NCI-H187 treated with DMSO at 0.1 percent for 48 hours (cell line): ENCODE measurements at places on chromosomes 3 and 15.

- DNase-seq = no peak
These were observed 2.5 kb upstream of the IRAK2 start for GRCh38 chr3:10162185-10162584.

DNA sequence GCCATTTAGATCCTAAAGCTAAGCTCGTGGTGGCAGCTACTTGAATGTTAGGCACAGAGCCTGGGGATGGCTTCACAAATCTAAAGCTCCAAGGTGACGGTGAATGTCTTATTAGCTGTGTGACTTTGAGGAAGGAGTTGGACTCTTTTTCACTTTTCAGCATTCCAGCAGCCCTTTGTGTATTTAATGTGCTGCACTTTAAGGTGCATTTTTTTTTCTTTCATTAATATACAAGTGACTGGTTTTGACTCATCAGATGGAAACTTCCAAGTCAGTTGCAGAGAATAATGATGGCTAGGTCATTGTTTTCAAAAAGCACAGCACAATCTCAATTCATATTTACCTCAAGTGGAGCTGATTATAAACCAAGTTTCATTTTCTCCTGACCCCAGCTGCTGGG is 55.8 kb downstream of the TMED3 start:
- DNase-seq = no peak

DNA sequence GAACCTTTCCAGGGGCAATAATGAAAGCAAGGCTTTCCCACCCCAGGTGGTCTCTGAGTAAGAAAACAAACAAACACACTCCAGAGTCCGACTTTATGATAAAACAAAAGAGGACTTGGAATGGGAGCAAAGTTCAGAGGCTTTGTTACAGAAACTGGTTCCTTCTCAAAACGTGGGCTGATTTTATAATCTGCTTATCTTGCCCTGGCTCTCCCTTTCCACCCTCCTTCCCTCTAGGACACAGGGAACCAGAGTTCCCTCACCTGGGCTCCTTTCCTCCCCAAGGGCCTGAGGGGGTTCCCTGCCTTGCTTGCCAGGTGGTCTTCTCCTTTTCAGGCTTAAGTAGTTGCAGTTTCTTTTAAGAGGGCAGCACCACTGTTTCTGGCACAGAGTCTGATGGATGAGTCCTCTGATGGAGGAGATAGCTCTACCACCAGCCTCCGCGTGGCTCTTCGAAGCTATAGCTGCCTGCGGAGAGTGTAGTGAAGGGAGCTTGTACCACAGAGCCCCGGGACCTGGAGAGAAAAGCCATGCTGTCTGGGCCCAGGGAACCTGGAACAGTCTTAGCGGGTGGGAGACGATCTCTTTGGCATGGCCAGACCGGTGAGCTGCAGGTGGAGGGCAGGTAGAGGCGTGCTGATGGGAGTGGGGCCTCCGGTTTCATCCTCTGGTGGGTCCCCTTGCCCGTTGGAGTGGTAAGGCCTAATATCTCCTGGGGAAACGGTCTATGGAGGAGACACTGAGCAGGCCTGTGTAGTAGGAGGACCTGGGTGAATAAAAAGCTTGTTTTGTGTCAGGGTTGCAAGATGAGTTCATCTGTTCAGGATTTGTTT is 68.7 kb downstream of the SMAD6 start:
- no peak for DNase-seq

GRCh38 chr3:156741935-156742334 is 67.5 kb downstream of the TIPARP start:
- no peak for DNase-seq

DNA sequence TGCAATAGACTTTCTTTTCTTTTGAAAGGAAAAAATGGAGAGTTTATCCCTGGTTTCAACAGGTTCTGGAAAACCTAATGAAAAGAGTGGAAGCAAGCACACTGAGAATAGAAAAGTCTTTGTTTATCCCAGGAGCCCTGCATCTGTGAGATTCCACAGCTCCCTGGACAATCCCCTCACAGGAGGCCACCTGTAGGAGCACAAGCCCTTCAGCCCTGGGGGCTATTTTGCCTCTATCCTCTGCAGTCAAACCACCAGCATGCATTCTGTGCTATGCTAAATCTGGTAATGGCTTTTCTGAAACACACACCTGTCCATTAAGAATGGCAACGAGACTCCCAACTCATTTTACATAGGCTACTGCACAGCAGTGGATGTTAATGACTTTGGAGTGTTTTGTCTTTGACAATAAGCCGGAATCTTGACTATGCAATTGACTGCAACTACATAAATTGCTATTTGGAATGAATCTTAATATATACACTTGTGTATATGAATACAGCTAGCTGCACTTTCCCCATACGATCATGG is 369.4 kb downstream of the NR2F2 start:
- peak; percentile 68 for DNase-seq

- peak; percentile 64 for DNase-seq
These were observed at the start of gene NEO1 for GRCh38 chr15:73051807-73052652. NEO1 (plus strand) TSS chr15:73052463; CDS start chr15:73052676, 213 bp downstream.

GRCh38 chr3:107850681-107851080 is 240.2 kb downstream of the CD47 start:
- DNase-seq = no peak

DNA sequence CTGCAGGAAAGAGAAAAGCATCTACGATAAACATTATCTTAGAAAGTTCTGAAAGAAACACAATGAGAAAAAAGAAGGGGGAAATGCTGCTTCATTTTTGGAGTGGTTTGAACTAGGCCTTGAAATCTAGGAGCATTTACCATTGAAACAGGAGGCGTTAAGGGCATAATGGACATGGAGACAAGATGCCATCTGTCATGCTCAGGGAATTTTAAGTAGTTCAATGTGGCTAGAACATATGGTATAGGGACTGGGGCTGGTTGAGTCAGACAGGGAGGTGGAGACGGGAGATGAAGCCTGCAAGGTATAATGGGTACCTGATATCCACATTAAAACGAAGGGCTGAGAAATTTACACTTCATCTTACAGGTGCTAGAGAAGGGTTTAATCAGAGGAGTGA is 10.4 kb upstream of the PLAAT1 start:
- DNase-seq = peak; percentile 70

GRCh38 chr3:26345613-26346012 is 277.0 kb upstream of the LRRC3B start:
- DNase-seq = no peak

- DNase-seq = no peak
These were observed 12.3 kb downstream of the RHOA start for GRCh38 chr3:49399461-49399860.

GRCh38 chr3:14507305-14507741 is 32.8 kb downstream of the GRIP2 start:
- DNase-seq = no peak

GRCh38 chr15:48871542-48871941 is 6.4 kb upstream of the EID1 start:
- no peak for DNase-seq

GRCh38 chr15:45128971-45129639 is 574 bp downstream of the DUOXA1 start:
- DNase-seq = no peak

DNA sequence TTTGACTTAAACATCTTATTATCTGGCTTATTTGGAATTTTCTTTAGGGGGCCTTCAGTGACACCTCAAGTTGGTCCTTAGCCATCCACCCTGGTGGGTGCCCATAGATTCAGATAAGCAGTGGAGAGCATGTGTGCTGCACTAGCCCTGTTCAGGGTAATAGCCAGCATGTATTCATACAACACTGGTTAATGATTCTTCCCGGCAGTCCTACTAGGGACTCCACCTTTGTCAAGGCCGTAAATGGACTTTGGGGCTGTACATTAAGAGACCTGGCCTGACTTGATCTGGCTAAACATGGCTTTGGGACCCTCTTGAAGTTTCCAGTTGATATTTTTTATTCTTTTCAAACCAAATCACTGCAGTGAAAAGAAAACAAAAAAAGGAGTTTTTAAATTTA is 125.8 kb downstream of the PTPRG start:
- no peak for DNase-seq

DNA sequence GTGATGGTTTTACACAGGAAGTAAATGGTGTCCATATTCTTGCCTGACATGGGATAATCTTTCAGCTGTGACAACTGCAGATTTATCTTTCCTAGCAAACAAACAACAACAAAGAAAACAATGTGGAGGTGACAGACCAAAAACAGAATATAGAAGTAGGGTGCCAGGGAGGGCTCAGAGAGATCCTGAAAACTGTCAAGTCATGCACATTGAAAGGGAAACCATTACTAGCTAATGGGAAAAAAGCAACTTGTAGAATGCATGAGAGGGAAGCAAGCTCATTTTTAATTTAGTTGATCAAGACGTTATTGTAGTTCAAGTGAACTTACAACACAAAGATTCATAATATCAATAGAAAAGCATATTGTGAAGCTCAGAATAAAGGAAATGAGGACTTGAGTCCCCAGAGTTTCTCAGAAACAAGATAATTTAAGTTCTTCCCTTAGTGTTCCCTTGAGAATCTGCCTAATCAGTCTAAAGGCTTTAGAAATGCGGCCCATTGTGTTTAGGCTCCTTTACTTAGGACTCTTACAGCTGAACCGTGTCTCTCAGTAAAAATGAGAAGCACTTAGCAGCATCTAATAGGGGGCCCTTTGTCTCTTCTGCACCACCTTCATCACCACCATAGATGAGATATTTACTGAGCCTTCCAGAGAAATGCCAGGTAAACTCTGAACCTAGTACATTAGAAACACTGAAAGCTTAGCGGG is 115.6 kb upstream of the CADPS start:
- DNase-seq = peak; percentile 71

DNA sequence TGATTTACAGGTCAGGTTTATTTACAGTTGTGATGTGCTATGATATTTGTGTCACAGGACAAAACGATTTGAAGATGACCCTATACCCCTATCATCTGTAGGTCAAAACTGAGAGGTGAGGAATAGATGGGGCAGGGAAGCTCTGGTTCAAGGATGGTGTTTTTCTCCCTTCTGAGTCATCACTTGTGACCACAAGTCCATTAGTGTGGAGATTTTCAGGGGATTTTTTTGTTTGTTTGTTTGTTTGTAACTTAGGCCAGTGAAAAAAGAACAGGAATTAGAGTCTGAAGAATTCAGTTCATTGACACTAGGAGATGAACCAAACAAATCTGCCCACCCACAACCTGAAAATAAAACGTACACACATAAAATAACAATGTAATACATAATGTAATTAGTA is 62.7 kb upstream of the FAM98B start:
- DNase-seq = no peak

DNA sequence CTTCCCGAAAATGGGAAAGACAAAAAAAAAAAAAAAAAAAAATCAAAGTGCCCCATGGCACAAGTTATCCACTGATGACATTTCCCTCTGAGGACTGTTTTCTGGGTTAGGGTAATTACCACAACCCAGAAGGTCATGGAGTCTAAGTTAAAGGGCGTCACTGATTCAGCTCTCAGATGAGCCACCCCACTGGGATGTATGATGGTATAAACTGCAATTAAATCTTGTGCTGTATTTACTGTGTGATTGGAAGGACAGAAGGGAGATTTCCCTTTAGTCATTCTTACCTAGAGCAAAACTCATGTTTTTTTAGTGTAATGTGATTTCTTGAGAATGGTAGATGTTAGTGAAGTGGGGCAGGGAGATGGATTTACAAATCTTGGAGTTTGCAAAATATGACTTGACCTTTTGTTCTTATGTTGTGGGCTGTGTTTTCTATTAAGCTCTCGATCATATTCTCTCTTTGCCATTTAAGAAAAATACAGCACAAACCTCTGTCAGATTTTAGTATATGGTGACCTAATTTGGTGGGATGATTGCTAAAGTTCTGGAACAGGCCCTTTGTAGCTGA is 244.2 kb downstream of the PTPRG start:
- no peak for DNase-seq

GRCh38 chr3:64450396-64450956 is 225.2 kb upstream of the PRICKLE2 start:
- DNase-seq = no peak

GRCh38 chr3:112138219-112138969 is 5.3 kb upstream of the GCSAM start:
- DNase-seq = no peak

DNA sequence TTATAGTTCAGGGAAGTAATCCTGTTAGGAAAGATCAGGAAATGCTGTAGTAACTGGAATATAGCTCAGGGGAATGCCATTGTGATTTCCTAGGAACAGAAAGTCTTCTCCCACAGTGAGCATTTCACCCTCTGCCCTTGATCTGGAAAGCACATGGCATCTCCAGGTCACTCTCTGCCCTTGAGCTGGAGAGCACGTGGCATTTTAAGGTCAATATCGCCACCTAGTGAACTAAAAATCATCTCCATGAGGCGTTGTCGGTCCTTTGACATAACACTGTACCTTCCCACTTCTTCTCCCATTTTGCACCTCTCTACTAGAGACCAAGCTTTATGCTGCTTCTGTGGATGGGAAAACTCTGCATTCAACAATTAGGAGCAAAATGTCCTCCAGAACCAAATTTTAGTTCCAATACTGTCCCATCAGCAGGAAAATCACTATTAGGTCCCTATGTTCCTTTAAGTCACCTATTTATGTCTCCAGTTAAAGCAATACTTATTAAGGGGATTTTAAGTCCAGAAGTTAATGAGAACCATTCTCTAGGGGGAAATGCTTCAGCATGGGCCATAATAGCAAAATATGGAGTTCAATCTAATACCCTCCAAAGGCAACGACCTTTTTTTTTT is 54.7 kb upstream of the GK5 start:
- peak; percentile 28 for DNase-seq

- no peak for DNase-seq
These were observed 49.9 kb downstream of the KY start for GRCh38 chr3:134600685-134601463.

GRCh38 chr15:75454471-75455378 is 3.2 kb upstream of the SIN3A start:
- no peak for DNase-seq

- no peak for DNase-seq
These were observed 32.9 kb downstream of the VGLL4 start for GRCh38 chr3:11610700-11611275.

GRCh38 chr3:183513046-183513706 is 42.3 kb downstream of the KLHL6 start:
- DNase-seq = no peak

- DNase-seq = no peak
These were observed 7.9 kb upstream of the ISG20 start for GRCh38 chr15:88630798-88631463.

- DNase-seq = no peak
These were observed 6.4 kb downstream of the TMIE start for GRCh38 chr3:46707601-46708011.

DNA sequence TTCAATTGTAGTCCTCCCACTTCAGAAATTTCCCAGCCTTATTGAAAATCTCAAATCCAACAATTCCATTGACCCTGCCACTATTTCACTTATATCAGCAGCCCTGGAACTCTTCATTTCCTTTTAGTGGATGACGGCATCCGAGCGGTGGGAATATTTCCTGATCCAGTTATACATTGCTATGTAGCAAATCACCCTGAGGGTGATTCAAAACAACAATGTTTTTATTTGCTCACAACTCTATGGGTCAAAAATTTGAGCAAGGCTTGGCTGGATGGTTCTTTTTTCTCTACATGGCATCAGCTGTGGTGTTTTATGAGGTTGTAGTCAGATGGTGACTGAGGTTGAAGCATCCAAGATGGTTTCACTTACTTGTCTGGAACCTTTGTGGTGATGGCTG is 70.5 kb downstream of the CHST2 start:
- no peak for DNase-seq

DNA sequence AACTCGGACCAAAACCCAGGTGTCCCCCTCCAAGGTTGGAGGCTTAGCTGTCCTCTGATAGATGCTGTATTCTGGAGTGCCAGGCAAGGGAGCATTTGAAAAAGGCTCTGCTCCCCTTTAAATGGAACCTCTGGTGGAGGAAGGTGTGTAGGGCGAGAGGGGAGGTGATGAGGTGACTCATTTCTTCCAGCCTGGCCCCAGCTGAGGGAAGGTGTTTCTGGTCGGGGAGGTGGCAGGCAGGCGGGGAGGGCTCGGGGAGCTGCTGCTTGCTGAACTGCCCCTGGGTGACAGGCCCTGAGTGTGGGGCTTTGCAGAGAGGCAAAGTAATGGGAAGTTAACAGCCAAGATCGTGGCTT is 18.8 kb downstream of the PSTPIP1 start:
- DNase-seq = no peak
